SJSA1 (cell line): ENCODE measurements at places on chromosomes 7 and 10.

DNA sequence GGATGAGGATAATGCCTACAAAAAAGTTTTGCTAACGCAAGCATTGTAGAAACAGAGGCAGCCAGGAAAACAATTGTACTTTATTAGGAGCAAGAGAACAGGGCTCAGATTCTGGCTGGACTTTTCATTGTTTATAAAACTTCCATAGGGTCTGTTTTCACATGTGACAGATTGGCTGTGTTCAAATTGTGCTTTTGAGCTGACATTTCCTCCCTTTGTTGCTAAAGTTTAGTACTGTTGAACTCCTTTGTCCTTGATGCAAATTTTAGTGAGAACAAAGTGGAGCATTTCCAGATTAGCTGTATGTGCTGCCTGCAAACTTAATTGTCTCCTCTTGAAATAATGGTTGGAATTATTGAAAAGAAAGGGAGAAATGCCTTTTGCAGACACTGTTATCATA lies 221.0 kb upstream of the FZD1 start:
- no peak for DNase-seq

GRCh38 chr7:124257638-124258308 lies 224.9 kb upstream of the TMEM229A start:
- no peak for DNase-seq

GRCh38 chr7:132584796-132585494 lies 8.7 kb upstream of the PLXNA4 start:
- DNase-seq: no peak

DNA sequence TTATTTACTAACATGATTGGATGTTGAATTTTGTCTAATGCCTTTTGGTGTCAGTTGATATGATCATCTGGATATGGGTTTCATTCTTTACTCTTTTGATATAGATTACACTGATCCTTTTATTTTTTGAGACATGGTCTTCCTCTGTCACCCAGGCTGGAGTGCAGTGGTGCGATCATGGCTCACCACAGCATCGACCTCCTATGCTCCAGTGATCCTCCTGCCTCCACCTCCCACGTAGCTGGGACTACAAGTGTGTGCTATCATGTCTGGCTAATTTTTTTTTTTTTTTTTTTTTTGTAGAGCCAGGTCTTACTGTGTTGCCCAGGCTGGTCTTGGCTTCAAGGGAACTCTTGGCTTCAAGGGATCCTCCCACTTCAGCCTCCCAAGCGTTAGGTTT lies 27.1 kb downstream of the BMS1 start:
- DNase-seq: no peak

DNA sequence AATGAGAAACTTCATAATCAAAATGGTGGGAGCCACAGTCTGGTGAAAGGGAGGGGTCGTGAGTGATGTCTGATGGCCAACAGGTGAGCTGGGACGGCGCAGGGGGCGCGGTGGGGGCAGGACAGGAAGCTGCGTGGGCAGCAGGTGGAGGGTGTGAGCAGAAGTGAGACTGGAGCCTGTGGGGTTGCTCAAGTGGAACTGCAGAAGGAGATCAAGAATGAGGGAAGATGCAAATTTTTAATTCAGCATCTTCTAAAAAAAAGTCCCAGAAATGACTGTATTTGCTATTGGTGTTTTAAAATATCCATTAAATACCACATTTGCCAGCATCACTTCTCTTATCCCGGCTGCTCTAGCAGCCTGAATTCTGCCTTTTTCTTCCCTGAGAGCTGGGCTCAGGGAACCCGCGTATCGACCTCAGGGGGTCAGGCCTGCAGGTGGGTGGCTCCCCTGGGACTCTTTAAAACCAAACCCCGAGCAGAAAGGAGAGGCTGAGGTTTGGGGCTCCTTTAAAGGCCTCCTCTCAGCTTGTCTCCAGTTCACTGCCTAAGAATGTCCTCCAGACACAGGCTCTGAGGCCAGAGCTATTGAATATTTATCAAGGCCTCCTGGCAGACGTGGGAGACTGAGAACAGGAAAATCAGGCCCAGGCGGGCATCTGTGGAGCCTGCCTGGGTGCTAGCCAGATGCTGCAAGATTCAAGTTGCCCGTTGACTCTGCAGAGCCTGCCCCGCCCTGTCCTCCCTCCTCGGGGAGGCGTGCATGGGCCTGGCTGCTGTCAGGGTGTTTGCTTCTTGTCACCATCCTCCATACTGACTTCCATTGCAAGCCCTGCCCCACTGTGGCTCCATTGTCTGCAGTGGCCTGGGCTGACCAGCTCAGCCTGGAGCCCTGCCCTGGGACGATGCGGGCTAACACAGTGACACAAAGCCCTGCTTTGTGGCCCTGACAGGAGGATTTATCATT lies 53.9 kb downstream of the SYPL1 start:
- no peak for DNase-seq

- DNase-seq: peak; percentile 50
Measured at GRCh38 chr10:113104047-113104446, 154.0 kb downstream of the TCF7L2 start.

GRCh38 chr10:44881649-44882048 lies 29.5 kb upstream of the TMEM72 start:
- DNase-seq: no peak

- no peak for DNase-seq
Measured at GRCh38 chr10:118501637-118502440, 93.6 kb downstream of the PRLHR start.

DNA sequence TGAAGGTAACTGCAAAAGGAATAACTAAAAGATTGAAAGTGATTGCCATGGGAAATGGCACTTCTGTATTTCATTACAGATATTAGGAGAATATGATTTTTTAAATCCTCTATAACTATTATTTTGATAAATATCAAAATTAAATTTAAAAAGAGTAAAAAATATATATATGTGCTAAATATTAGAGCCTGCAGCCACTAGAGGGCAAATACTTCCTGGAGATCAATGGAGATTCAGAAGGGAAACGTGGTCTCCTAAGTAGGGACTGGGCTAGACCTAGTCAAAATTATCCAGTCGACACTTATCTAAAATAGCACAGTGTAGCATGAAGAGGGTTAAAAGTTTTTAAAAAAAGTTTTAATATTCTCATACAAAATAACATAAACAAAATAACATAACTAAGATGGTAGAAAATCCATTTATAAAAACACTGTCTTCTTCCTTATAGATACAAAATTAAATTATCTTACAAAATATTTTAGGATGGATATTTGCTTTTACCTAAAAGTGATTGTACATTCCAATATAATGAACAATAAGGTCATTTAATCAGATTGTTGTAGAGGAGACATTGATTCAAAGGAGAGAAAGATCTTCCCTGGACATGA lies 434.3 kb downstream of the MDFIC start:
- no peak for DNase-seq

DNA sequence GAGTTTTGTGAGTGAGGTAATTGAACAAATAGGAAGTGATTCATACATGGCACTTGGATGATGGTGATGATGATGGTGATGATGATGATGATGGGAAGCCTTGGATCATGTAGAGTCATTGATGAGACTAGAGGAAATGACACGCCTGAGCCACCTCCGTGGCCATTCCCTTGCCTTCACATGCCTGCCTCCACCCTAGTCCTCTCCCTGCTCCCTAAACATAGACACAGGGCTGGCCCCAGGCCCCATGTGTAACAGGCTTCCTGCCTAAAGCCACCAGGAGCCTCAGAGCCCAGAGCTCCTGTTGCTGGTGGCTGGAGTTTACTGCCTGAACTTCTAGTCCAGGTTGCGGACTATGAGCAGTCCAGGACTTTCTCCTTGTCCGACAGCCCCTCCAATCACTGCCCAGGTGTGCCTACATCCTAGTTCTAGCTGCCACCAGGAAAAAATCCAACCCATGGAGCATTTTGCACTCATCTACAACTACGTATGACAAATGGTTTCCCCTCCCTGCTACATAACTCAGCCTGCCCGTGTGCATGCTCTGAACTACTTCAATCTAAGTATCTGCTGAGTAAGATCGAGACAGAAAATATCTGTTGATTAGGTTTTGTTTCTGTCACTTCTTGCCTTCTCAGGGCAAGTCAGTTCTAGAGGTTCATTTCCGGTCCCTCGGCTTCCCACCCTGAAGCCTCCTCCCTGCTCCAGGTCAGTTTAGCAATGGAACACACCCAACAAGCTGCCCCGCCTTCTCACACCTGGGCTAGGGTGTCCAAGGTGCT lies 35.5 kb upstream of the KDM7A start:
- DNase-seq: no peak

DNA sequence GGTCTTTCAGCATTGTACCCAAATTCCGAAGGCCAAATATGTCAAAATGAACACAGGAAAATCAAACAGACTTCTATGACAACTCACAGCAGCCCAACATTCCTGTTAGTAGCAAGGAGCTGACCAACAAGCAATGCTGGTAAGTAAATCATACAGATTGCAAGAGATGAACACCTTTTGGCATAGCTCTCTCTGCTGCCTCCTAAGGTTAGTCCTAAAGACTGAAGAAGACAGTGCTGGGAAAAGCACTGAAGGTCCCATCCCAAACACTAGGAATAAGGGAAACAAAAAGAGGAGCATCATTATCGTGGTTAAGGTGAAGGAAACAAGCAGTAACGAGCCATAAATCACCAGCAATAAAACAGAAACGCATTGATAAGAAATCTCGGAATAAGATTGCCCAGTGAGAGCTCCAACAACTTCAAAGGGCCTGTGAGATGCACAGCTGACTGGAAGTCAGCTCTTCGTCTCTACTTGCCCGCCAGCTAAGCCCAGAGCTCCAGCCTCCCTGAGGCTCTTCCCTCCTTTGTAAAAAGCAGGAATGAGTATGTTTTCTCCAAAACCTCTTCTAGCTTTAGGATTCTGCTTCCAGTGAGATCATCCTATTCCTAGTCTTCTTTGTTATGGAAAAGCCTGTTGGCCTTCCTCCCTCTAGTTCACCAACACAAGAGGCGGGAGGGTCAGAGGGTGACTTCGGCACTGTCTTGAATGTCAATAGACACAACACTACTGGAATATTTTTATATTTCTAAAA lies 15.3 kb downstream of the NUDT5 start:
- no peak for DNase-seq

DNA sequence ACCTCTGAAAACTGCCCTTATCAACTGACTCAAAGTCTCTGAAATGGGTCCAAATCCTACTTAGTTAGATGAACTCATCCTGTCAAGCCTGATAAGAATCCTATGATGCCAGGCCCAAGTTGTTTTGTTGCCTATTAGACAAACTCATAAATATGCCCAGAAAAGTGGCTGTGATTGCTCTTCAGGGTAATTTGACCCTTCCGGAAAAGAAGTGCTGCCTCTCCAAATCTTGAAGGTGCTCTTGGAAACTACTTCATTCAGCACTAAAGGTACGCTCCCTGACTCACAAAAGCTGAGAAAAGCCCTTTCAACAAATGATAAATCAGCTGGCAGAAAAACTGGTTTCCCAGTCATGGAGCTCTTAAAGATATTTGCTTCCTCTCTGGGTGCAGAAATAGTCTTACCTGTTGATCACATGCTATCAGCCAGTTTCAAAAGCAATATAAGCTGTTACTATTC lies 6.7 kb downstream of the IFIT5 start:
- no peak for DNase-seq

DNA sequence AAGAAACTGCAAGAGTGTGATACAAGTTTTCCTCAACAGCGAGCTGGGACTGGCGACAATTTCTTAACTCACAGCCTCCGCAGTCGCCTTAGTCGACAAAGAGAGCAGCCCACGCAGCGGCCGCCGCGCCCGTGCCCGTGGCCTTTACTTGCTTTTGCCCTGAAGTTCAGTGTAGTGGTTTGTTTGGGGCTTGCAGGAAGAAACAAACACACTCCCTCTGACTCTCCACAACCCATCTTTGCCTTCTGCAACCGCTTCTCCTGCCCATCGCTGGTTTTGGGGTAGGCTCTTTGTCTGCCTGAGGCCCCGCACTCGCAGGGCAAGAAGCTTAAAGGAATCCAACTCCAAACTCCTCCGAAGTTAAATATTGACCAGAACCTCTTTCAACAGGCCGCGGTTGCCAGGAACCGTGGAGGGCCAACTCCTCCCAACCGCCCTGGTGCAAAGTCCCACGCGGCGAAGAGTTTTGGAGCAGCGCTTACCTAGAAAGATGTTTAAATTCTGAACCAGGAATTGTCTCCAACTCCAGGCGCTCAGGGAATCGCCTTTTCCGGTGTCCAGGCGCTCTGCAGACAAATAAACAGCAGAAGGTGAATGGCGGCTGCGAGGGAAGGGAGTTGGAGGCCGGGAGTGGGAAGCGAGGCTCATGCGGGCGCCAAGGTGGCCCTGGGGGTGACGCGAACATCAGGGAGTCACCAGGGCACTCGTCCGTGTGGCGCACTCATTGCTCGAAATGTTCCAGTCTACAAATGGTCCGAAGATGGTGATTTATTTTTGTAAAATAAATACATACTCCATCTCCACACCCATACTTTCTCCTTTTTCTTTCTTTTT lies 8.3 kb downstream of the HOXA4 start:
- DNase-seq: peak; percentile 29

- DNase-seq: no peak
Measured at GRCh38 chr7:19011212-19011611, 106.2 kb downstream of the TWIST1 start.

DNA sequence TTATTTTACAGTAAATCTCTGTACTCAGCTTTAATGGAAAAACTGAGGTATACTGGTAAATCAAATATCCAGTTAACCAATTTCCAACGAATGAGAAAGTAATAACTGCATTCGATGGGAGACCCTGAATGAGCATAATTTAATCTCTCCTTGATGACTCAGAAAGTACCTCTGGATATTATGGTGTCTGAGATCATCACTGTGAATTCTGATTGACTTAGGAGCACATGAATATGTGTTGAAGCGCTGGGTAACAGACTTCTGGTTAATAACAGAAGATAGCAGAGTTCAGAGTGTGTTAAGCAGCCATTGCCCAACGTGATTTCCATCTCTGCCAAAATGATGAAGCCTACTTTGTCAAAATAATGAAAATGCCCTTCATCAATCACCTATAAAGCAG lies 116.6 kb downstream of the NRP1 start:
- DNase-seq: no peak

GRCh38 chr10:118237930-118238329 lies 104.2 kb downstream of the FAM204A start:
- DNase-seq: no peak

DNA sequence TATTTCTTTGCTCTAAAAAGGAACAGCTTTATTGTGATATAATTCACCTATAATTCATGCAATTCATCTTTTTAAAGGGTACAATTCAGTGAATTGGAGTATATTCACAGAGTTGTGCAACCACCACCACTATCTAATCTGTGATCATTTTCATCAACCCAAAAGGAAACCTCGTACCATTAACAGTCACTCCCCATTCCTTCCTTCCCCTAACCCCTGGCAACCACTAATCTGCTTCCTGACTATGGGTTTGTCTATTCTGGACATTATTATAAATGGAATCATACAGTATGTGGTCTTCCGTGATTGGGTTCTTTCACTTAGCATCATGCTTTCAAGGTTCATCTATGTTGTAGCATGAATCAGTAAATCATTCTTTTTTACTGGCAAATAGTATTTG lies 52.3 kb downstream of the MKI67 start:
- DNase-seq: no peak

DNA sequence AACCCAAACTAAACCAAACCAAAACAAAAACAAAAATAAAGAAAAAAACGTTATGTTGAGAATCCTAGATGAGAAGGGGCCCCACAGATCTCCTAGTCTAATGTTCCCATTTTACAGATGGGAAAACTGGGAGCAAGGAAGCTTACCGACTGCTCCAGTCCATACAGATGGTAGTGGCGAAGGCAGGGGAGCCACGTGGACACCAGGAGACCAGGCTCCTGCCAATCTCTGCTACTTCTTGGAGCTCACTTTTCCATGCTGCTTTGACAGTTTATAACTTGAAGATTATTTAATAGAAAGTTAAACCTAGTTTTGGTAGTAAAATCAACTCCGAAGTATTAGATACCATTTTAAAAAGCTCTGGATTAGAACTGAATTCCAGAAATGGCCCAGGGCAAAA lies 62.0 kb downstream of the GATA3 start:
- no peak for DNase-seq
